Osteocyte (in vitro differentiated cells): ENCODE measurements at places on chromosomes 4 and X.

DNA sequence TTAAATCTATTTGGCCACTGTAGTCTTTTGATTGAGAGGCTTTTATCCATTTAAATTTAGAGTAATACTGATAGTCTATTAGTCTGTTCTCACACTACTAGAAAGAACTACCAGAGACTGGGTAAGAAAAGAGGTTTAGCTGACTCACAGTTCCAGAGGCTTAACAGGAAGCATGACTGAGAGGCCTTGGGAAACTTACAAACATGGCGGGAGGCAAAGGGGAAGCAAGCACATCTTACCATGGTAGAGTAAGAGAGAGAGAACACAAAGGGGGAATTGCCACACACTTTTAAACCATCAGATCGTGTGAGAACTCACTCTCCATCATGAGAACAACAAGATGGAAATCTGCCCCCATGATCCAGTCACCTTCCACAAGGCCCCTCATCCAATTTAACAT lies 410.9 kb downstream of the PDGFC start:
- peaks cover 3% of the 10 kb centered on the region for H3K36me3 ChIP-seq
- peaks cover 8% of the 10 kb centered on the region for H3K4me1 ChIP-seq
- no peak for DNase-seq
- no peak overlapping the region for H3K4me3 ChIP-seq
- no peaks in the 10 kb centered on the region for H3K27me3 ChIP-seq
- H3K27ac ChIP-seq, result no peak overlapping the region

GRCh38 chr4:70749313-70749712 lies 27.5 kb downstream of the RUFY3 start:
- H3K27me3 ChIP-seq, result no peaks in the 10 kb centered on the region
- DNase-seq, result no peak
- H3K4me3 ChIP-seq, result no peak overlapping the region
- H3K4me1 ChIP-seq, result peaks cover 16% of the 10 kb centered on the region
- H3K36me3 ChIP-seq, result peaks cover 17% of the 10 kb centered on the region

DNA sequence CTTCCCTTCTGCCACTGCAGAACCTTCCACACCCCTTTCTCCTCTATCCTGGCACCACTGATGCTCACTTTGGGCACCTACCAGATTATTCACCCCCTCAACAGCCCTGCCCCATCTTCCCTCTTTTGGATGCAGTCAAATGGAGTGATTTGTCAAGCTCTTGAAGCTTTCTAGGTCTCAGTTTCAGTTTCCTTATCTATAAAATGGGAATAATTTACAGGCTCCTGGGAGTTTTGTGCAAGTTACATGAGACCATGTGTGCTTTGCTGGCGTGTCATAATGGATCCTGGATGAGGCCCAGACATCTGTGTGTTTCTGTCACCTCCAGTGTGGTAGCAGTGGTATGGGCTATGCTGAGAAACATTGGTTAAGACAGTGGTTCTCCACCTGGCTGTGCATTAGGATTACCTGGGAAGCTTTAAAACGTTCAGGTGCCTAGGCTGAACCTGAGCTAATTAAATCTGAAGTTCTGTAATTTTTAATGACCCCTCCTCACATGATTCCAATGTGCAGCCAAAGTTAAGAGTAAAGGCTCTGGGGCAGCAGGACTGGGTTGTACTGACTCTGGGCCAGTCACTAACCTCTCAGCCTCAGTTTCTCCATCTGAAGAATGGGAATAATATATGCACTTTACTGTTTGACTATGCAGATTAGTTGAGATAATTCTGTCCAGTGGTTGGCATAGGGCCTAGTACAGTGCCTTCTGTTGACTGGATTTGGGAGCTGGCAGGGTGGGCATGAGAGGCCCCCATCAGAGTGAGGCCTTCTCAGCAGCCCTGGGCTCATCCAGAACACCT lies 6.8 kb upstream of the MGST2 start:
- peaks cover 7% of the 10 kb centered on the region for H3K4me1 ChIP-seq
- H3K27me3 ChIP-seq, result peaks cover 10% of the 10 kb centered on the region
- no peaks in the 10 kb centered on the region for H3K36me3 ChIP-seq
- H3K4me3 ChIP-seq, result no peak overlapping the region
- no peak for DNase-seq

DNA sequence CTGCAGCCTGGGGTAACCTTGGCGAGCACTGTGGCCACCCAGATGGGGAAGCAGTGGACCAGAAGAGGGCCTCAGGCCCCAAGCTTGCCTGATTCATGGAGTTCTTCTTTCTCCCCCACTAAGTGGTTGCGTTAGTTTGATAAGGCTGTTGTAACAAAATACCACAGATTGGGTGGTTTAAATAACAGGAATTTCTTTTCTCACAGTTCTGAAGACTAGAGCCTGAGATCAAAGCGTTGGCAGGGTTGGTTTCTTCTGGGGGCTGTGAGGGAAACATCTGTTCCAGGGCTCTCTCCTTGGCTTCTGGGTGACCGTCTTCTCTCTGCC lies 105.7 kb upstream of the GATB start:
- H3K27ac ChIP-seq, result no peak overlapping the region
- no peak overlapping the region for H3K4me3 ChIP-seq
- DNase-seq, result no peak
- H3K4me1 ChIP-seq, result no peaks in the 10 kb centered on the region
- peaks cover 10% of the 10 kb centered on the region for H3K27me3 ChIP-seq
- no peaks in the 10 kb centered on the region for H3K36me3 ChIP-seq
